Mesothelial cell of epicardium (in vitro differentiated cells): ENCODE measurements at places on chromosomes 6 and 20. TPM values are rescaled to one million over a fixed set of nuclear protein-coding genes. Genes with fewer than 3 reads are reported as not detected.
A peak's percentile ranks its signal among the peaks of the same experiment; 100 is the strongest.

CTAGE9 gene
- 0.16 TPM in 1 of 3 replicates, not detected in the others for total RNA-seq

GSTA2 gene
- total RNA-seq, result not detected in 3 replicates

RIMS4 gene
- total RNA-seq, result 1.3 to 2.2 TPM (median 1.6 TPM) in 3 replicates

ZNF343 gene
- total RNA-seq, result 12.0 to 17.3 TPM (median 14.4 TPM) in 3 replicates

SNAI1 gene
- total RNA-seq, result 8.5 to 9.7 TPM (median 8.9 TPM) in 3 replicates

ARMH2 gene
- total RNA-seq, result not detected in 3 replicates

COL11A2 gene
- 12.6 to 14.4 TPM (median 14.2 TPM) in 3 replicates for total RNA-seq

LRP11 gene
- 17.2 to 17.9 TPM (median 17.8 TPM) in 3 replicates for total RNA-seq

TSBP1 gene
- total RNA-seq, result not detected in 3 replicates

NKX2-4 gene
- not detected in 3 replicates for total RNA-seq

DNA sequence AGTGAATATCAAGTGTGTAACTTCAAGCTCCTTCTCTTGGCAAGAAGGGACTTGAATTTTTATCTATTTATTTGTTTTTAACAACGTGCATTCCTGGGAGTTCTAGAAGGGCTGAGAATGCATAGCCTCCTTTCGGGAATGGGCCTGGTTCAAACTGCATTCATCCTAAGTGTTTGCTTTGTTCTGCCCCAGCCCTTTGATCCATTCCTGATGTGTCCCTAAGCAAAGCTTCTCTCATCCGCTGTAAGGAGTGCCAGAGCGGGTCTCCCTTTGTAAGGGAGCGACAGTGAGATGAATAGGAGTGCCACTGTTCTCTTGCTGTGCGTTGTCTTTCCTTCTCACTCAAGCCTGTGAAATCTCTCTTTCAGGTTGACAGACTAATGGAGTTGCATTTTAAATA lies 61.0 kb upstream of the VSTM2L start:
- no peak for DNase-seq

DNA sequence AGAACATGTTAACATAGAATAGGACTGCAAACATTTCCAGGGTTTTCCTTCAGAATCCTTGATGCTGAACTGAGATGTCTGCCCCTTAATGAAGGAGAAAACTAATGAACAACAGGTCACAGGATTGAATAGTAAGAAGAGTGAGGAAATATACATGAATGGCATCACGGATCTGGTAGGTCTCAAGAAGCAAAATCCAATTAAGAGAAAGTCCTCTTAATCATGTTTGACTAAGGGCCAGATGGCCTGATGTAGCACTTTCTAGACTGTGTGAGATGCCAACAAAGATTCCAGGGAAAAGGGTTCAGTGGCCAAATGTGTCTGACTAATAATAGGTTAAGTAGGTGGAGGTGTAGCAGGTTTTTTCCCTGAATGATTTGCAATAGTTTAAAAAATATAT lies 13.7 kb upstream of the SHPRH start:
- no peak for DNase-seq

DNA sequence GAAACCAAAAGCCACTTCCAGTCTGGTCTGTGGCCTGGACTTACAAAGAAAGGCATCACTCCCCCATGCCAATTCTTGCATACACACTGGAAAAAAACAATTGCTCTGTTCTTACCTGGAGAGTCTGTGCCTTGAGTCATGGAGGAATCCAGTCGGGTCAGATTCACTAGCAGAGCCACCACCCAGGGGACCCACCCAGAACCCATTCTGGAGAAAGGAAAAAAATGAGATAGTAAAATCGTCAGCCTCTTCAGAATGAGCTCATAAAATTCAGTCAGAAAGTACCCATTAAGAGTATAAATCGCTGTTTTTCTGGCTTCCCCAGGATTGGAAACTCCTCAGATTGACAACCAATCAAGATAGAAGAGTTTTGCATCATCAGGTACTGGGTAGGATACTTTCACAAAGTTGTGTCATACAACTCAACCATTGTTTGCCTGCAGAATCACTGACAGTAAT lies at the start of gene HLA-DOB:
TSS of gene HLA-DOB (minus strand) at position 257 of the 459 bp plus-strand sequence. CDS start at position 206, 51 bp downstream.
- DNase-seq, result no peak

DNA sequence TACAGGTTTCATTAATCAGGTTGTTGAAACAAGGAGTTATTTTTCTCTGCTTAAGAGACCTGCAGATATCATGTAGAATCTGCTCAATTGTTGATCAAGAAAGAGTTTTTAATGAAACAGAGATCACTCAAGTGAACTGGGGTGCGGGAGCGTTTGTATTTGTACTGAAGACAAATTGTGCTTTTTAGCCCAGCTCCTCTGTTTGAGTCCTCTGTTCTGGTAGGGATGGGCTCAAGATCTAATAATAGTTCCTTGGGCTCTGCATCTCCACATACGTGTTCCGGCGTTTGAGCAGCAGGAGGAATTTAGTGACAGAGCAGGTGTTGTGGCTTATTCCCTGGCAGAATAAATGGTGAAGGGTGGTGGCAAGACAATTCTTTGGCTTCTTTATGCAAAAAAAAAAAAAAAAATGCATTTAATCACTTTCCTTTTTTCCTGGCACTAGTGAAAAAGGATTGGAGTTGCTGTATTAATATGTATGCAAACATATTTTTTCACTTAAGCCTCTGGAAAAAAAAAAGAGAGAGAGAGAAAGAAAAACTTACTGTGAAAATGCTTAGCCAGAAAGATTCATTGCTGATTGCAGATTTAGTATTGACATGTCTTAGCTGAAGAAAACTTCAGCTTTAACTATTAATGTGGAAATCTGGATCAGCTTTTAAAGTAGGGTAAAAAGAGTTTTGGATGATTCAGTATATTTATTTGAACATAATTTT lies 4.0 kb downstream of the CITED2 start:
- no peak for DNase-seq

DNA sequence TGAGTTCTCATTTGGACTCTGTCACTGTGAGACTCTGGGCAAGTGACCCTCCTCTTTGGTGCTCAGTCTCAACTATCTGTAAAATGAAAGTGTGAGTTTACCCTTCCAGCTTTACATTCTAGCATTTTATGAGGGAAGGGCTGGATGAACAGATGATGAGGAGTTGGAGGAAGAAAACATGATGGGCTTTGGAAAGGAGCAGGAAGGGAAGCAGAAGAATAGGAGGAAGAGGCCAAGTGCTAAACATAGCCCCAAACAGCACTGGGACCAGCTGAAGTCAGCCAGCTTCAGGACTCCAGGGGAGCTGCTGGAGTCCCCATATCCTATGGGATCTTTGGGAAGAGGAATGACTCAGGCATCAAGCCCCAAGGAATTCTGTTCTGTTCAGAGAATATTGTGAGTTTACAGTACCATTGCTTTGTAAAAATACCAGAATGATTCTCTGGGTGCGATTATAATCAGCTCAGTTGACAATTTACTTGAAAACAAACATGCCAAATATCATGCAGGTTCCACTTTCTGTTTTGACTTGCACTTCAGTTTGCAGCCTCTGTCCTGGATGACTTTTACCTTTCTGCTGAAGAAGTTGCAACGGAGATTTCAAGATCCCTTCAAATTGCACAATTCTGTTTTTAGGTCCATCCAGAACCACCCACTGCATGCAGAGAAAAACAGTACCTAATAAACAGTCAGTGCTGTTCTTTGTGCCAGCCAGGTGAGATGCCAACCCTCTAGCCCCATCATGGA lies 3.2 kb downstream of the CD40 start:
- no peak for DNase-seq

DNA sequence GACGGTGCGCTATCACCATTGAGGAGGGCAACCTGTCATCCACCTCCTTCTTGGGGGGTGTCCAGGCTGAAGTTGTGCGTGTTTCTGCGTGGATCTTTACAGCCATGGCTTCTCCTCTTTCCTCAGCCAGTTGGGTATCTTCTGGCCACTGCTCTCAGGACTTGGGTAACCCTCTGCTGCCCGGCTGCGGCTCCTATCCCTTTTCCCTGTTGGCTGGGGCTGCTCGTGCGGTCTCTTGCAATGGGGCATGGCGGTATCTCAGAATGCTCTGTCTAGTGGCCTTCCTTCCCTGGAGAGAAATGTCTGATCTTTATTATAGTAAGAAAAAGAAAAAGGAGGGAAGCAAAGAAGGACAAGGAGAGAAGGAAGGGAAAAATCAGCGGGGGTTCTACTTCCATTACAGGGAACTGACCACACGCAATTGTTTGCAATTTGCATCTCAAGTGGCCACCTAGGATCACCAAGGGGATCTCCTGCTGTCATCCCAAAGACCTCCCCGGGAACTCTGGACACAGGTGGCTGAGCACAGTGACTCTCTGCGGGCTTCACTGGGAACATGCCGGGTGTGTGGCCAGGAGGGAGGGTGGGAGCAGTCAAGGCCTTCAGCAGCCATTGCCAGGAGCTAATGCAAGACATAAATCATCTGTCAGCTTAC lies 60.8 kb downstream of the NPEPL1 start:
- DNase-seq, result no peak

- peak; percentile 28 for DNase-seq
These were observed 120.2 kb upstream of the AFDN start for GRCh38 chr6:167706313-167707109.

DNA sequence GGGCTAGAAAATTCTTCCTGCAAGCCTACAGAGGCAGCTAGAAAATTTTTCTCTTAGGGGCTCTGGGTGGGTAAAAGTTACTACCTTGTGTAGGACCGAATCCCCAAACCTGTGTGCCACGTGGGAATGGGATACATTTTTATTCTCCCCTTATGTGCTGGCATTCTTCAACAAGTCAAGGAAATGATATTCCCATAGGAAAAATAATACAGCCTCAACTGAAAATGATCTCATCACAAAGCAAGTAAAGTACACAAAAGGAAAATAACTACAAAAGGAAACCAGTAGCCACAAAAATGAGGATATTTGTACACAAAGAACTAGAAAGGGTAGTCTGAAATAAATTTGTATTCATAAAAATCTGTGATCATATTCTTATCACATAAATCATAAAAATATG lies 298.1 kb downstream of the LAMA2 start:
- no peak for DNase-seq

- no peak for DNase-seq
These were observed 104.6 kb upstream of the EXOC2 start for GRCh38 chr6:797479-798077.

DNA sequence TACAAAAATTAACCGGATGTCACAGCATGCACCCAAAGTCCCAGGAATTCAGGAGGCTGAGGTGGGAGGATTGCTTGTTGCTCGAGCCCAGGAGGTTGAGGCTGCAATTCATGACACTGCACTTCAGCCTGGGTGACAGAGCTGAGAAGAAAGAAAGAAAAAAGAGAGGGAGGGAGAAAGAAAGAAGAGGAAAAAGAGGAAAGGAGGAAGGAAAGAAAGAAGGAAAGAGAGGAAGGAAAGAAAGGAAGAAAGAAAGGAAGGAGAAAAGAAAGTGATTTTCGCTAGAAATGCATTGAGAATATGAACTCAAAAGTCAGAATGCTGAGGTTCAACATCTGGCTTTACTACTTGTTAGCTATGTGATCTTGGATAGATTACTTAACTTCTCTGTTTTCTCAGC lies 6.6 kb downstream of the SENP6 start:
- no peak for DNase-seq

- DNase-seq, result no peak
These were observed 153.8 kb upstream of the IRAK1BP1 start for GRCh38 chr6:78713564-78713963.

DNA sequence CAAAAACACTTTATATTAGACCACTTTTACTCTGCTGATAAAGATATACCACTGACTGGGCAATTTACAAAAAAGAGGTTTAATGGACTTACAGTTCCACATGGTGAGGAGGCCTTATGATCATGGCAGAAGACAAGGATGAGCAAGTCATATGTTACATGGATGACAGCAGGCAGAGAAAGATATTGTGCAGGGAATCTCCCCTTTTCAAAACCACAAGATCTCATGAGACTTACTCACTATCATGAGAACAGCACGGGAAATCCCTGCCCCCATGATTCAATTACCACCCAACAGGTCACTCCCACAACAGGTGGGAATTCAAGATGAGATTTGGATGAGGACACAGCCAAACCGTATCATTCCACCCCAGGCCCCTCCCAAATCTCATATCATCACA lies 1383.8 kb upstream of the MAP3K7 start:
- DNase-seq, result no peak

DNA sequence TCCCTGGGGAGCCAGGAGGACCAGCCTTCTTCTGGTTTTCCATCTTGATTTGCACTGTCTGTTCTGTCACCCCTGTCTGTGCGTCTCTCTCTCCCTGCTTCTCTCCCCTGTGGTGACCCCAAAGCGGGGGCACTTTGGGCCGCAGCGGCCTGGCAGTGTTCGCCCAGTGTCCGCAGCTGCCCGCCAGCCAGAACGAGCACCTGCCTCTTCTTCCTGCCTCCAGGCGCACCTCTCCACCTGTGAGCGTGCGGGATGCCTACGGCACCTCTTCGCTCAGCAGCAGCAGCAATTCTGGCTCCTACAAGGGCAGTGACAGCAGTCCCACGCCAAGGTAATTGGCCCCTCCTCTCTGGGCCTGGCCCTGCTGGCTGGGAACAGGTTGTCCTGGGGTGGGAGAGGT lies 30.8 kb downstream of the SNPH start:
- no peak for DNase-seq

- no peak for DNase-seq
These were observed 85.5 kb downstream of the SULF2 start for GRCh38 chr20:47699818-47700217.

DNA sequence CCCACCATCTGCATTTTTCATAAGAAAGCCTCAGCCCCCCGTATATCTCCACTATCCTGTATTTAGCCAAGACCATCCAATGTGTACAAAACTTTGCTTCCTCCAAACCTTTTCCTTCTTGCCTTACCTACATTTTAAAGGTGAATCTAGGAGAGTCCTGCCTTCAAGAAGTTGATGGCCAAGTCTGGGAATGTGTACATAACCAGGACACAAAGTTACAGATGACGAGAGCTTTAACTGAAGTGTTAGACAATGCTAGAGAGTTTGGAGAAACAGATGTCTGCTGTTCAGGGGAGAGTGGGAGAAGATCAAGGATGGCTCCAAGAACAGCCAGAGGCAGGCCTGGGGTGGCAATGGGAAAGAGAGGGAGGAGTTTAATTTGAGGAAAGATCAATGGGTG lies 2.3 kb upstream of the UQCC2 start:
- DNase-seq, result no peak

- DNase-seq, result no peak
These were observed 27.5 kb downstream of the RSPH3 start for GRCh38 chr6:158972241-158973233.

DNA sequence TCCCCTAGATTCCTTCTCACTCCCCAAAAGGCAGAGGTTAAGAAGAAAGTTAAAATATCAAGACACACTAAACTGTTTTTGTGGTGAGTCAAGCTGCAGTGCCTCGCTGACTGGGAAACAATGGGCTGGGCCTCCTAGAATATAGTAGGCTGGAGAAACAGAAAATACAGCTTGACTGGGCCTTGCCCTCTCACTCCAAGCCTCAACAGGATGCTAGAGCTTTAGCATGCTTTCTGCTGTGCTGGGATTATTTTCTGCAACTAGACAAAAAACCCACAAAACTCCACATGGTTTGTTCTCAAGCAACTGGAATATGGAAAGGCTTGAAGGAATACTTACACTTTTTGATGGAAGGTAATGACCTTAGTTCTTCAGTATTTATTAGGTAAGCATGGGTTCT lies 27.9 kb downstream of the FOXO3 start:
- DNase-seq, result no peak
